NCI-H1092 treated with DMSO at 0.1 percent for 48 hours (cell line): ENCODE measurements at places on chromosomes 7 and 10.

DNA sequence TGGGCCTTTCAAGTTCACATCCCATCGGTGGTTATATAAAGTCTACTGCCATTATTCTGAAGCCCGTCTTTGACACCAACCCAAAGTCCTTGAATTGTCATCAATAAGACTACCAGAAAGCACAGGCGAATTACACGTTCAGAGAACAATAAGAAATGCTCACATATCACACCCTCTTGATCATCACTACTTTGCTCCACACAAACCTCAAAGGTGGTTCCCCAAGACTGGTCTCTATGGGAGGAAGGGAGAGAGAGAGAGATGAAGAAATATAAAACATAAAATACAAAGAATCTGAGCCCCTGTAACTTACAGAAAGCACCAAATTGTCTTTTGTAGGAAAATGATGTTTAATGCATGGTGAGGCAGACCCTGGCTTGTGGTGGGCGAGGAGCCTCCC is 4.4 kb downstream of the HIPK2 start:
- DNase-seq = no peak

- no peak for DNase-seq
These were observed 54.8 kb downstream of the CADPS2 start for GRCh38 chr7:122831436-122831835.

GRCh38 chr10:46326066-46326465 is 39.3 kb downstream of the ANTXRL start:
- DNase-seq = no peak

- no peak for DNase-seq
These were observed 59.6 kb upstream of the TRIM24 start for GRCh38 chr7:138400400-138400886.

GRCh38 chr10:90602862-90603610 is 254.8 kb downstream of the HTR7 start:
- DNase-seq = no peak

GRCh38 chr10:90937645-90938258 is 16.9 kb upstream of the ANKRD1 start:
- no peak for DNase-seq

- peak; percentile 45 for DNase-seq
These were observed 89.0 kb upstream of the FGFR2 start for GRCh38 chr10:121687095-121687813.

- DNase-seq = no peak
These were observed 60.0 kb upstream of the CYTH3 start for GRCh38 chr7:6332386-6332785.

GRCh38 chr7:7169296-7169695 is 13.0 kb upstream of the C1GALT1 start:
- no peak for DNase-seq
